ENCODE measurements at places on chromosomes 3 and 15. TPM values are rescaled to one million over a fixed set of nuclear protein-coding genes. Genes with fewer than 3 reads are reported as not detected.

GABRA5 gene
- not detected for total RNA-seq

ACTR8 gene
- 38.5 TPM for total RNA-seq

MST1R gene
- 0.26 TPM for total RNA-seq

ACTRT3 gene
- total RNA-seq: 6.5 TPM

RASGRF1 gene
- 1.4 TPM for total RNA-seq

SPRED1 gene
- 46.1 TPM for total RNA-seq

WDR73 gene
- 15.5 TPM for total RNA-seq

RAB6B gene
- total RNA-seq: 0.32 TPM

PARP16 gene
- 7.8 TPM for total RNA-seq

LRTM1 gene
- total RNA-seq: not detected

TTLL13 gene
- total RNA-seq: not detected

LRIG1 gene
- total RNA-seq: 3.0 TPM

GASK1A gene
- not detected for total RNA-seq

UBAP1L gene
- 0.38 TPM for total RNA-seq

RPP25 gene
- total RNA-seq: 9.1 TPM

SPTBN5 gene
- 0.69 TPM for total RNA-seq

DNASE1L3 gene
- not detected for total RNA-seq

NPTN gene
- total RNA-seq: 111 TPM

ARIH2 gene
- 84.3 TPM for total RNA-seq

EEF1AKMT4 gene
- total RNA-seq: 2.9 TPM

GP5 gene
- 0.06 TPM for total RNA-seq

TMEM40 gene
- not detected for total RNA-seq

PDCD7 gene
- 18.2 TPM for total RNA-seq

TUSC7 gene
- total RNA-seq: not detected

HOMER2 gene
- 23.7 TPM for total RNA-seq

C3orf85 gene
- not detected for total RNA-seq

GCHFR gene
- 4.7 TPM for total RNA-seq

GPR87 gene
- total RNA-seq: not detected

MASP1 gene
- not detected for total RNA-seq

MYRIP gene
- 0.11 TPM for total RNA-seq

SPINK8 gene
- not detected for total RNA-seq

UROC1 gene
- total RNA-seq: not detected

PLSCR5 gene
- total RNA-seq: not detected

PSMD6 gene
- 104 TPM for total RNA-seq

C2CD4A gene
- not detected for total RNA-seq

EPHB3 gene
- 4.2 TPM for total RNA-seq

INAFM2 gene
- 16.4 TPM for total RNA-seq

Data from LHCN-M2 (cell line).